ENCODE measurements at places on chromosomes 13 and 19. TPM values are rescaled to one million over a fixed set of nuclear protein-coding genes. Genes with fewer than 3 reads are reported as not detected.

Gene SMAD9
- total RNA-seq, result 12.4 TPM

Gene FBL
- 83.7 TPM for total RNA-seq

Gene CA11
- total RNA-seq, result 14.2 TPM

Gene CACNG6
- total RNA-seq, result not detected

Gene CEACAM20
- not detected for total RNA-seq

Gene SOX1
- not detected for total RNA-seq

Gene LENG8
- 75.4 TPM for total RNA-seq

Gene CALR3
- total RNA-seq, result not detected

Gene METTL21C
- total RNA-seq, result not detected

Gene ZNF229
- 7.2 TPM for total RNA-seq

Gene PRTN3
- total RNA-seq, result not detected

Gene XRCC1
- total RNA-seq, result 13.5 TPM

Gene NKPD1
- not detected for total RNA-seq

Gene S1PR5
- 0.19 TPM for total RNA-seq

Gene ONECUT3
- total RNA-seq, result not detected

Gene RASA3
- total RNA-seq, result 10.8 TPM

Gene ETHE1
- 13.1 TPM for total RNA-seq

Gene OR10H1
- total RNA-seq, result not detected

Gene FLT3LG
- total RNA-seq, result 5.3 TPM

Gene MISP3
- total RNA-seq, result 8.9 TPM

Gene APOC4
- not detected for total RNA-seq

Gene SMIM44
- not detected for total RNA-seq

Gene SLC17A7
- total RNA-seq, result 0.86 TPM

Gene VSIG10L
- total RNA-seq, result 1.3 TPM

Gene HPN
- total RNA-seq, result 3.9 TPM

Gene CBARP
- total RNA-seq, result 2.2 TPM

Gene ZNF154
- total RNA-seq, result 7.2 TPM

Gene ZNF570
- total RNA-seq, result 7.4 TPM

Gene APOC1
- total RNA-seq, result 3.1 TPM

Gene ACER1
- total RNA-seq, result not detected

Gene ZNF382
- 16.0 TPM for total RNA-seq

Gene ASF1B
- total RNA-seq, result 1.4 TPM

Gene BCAM
- 69.9 TPM for total RNA-seq

Gene RPL18A
- total RNA-seq, result 872 TPM

Gene MIA
- 0.71 TPM for total RNA-seq

Gene CEACAM8
- total RNA-seq, result not detected

Gene PDE4A
- total RNA-seq, result 14.2 TPM

Gene LYPD3
- 0.74 TPM for total RNA-seq

Gene AKT2
- total RNA-seq, result 124 TPM

Gene CLPTM1
- 106 TPM for total RNA-seq

Gene ZNF726
- total RNA-seq, result 0.25 TPM

Gene CARM1
- total RNA-seq, result 30.8 TPM

Gene CTU1
- total RNA-seq, result 4.5 TPM

Gene DEDD2
- total RNA-seq, result 14.6 TPM

Gene ZNF83
- 24.0 TPM for total RNA-seq

Gene TEX26
- total RNA-seq, result not detected

Gene AZU1
- total RNA-seq, result not detected

Gene LCP1
- total RNA-seq, result 22.9 TPM

Gene ZNF284
- 2.4 TPM for total RNA-seq

Gene U2AF1L4
- 19.6 TPM for total RNA-seq

Gene STARD13
- 35.7 TPM for total RNA-seq

Gene NOVA2
- total RNA-seq, result 4.0 TPM

Gene C19orf67
- not detected for total RNA-seq

Gene PSENEN
- total RNA-seq, result 40.2 TPM

Gene LILRB2
- 2.8 TPM for total RNA-seq

Gene DMKN
- 11.0 TPM for total RNA-seq

Gene ZNF850
- 4.6 TPM for total RNA-seq

Gene LONP1
- 66.2 TPM for total RNA-seq

Gene CLEC17A
- total RNA-seq, result not detected

Gene FCGBP
- total RNA-seq, result 8.8 TPM
